Frontal cortex (tissue), 4 donors: ENCODE measurements at places on chromosomes 11 and 22. TPM values are rescaled to one million over a fixed set of nuclear protein-coding genes. Genes with fewer than 3 reads are reported as not detected.

The HIRA gene
- total RNA-seq: 21.6 TPM

The TEX54 gene
- total RNA-seq: not detected

The PRG3 gene
- not detected for total RNA-seq

The B4GAT1 gene
- total RNA-seq: 83.2 TPM

The ZP1 gene
- total RNA-seq: not detected

The DDI1 gene
- total RNA-seq: not detected

GRCh38 chr22:48416396-48417224, 1411.1 kb downstream of the BRD1 start:
- DNase-seq: no peak

- no peak for DNase-seq
These were observed 296.2 kb downstream of the NTM start for GRCh38 chr11:131666617-131667016.

GRCh38 chr11:63506876-63507275, 992 bp downstream of the LGALS12 start:
- DNase-seq: no peak

DNA sequence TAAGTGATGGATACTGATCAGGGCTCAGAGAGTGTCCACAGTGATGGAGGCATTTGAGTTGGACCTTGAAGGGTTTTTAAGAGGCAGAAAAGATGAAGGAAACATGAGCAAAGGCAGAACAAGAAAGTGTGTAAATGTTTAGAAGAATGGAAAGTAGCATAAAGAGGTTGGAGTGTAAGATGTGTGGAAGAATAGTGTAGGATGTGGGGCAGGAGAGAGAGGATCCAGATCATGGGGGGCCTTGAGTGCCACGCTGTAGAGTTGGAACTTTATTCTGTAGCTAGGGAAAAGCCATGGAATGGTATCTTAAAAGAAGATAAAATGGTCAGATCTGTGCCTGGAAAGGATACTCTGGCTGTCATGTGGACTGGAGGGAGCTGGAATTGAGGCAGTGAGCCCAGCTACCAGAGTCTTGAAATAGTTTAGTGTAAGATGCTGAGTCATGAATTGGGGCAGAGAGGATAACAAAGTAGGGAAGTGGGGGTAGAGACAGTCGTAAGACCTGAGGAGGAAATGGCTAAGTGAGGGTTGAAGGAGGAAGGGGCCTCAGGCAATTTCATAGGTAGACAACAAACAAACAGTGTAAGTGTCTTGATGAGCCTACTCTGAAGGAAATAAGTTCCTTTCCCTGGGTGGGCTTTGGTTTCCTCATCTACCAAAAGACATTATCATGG, 6.7 kb downstream of the KCNE3 start:
- no peak for DNase-seq

GRCh38 chr22:17411213-17411612, 42.0 kb downstream of the CECR2 start:
- DNase-seq: peak; percentile 26

GRCh38 chr22:20429254-20430100, 8.1 kb downstream of the SCARF2 start:
- peak; percentile 71 for DNase-seq

DNA sequence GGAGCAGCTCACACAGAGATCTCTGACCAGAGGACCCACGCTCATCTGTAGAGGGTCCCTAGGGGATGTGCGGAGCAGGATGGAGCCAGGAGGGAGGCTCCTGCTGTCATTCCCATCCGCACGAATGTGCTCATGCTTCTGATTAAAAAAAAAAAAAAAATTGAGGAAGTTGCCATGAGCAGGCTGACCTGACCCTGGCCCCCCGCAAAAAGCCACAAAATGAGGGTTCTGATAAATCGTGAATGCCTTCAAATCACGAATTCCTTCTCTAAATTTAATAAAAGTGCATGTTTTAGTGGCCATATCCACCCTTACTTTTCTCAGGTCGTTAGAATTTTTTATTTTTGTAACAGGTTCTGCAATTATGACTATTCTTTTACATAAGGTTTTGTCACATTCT, 378.2 kb downstream of the OPCML start:
- no peak for DNase-seq

GRCh38 chr11:79857377-79858214, 416.8 kb upstream of the TENM4 start:
- DNase-seq: no peak

- no peak for DNase-seq
These were observed 25.1 kb downstream of the OR10A6 start for GRCh38 chr11:7905961-7906429.
